ENCODE measurements at places on chromosomes 11 and 22.

- DNase-seq = no peak
Measured at GRCh38 chr11:67572747-67573419, 10.7 kb upstream of the GSTP1 start.

DNA sequence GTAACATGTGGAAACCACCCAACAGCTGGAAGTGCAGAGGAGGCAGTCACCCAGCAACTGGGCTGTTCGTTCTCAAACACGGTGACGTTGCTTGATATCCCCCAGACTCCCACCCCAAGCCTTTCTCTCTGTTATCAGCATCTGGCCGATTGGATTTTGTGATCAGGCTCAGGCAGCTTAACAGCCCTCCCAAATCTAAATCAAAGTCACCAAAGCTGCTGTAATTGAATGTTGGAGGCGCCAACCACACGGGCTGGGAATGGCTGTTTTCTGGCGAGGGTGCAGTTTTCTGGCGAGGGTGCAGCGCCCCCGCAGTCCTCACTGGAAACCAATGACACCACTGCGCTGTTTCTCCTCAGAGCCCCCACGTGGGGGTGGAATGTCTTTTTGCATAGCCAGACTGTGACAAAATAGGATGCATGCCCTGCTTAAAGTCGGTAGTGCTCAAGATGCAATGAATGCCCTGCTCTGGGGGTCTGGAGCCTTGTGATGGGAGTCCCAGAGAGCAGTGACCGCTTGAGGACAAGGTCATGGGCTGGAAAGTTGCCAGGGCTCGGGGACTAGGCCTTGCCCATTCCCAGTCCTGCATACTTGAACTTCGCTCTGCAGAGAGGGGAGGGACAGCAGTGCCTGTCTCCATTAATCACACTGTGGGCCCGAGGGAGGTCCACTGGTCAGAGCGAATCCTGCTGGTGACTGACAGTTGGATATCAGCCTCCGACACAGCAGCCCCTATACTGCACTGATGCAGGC, 105.3 kb downstream of the MORC2 start:
- DNase-seq = no peak

- DNase-seq = no peak
Measured at GRCh38 chr11:79971255-79971654, 530.4 kb upstream of the TENM4 start.

- DNase-seq = no peak
Measured at GRCh38 chr11:68223275-68223674, 10.2 kb upstream of the KMT5B start.

DNA sequence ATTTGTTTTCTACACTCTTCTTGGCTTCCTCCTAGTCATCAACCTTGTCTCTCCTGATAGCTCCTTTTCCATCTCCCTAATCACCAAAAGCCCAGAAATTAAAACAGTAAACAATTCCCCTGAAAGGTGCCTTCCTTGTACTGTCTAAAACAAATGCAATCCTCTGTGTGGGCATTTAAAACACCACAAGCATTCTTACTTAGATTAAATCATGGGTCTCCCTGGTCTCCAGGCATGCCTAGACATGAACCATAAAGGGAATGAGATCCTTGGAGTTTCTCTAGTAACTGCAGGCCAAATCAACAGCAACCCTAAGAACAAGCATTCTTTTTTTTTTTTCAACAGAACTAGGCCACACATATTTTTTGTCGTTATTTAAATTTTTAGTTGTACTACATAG, 1.9 kb downstream of the BTG4 start:
- no peak for DNase-seq

- no peak for DNase-seq
Measured at GRCh38 chr11:25734591-25735211, 597.2 kb upstream of the ANO3 start.

- no peak for DNase-seq
Measured at GRCh38 chr11:64207256-64208085, 950 bp downstream of the FERMT3 start.

DNA sequence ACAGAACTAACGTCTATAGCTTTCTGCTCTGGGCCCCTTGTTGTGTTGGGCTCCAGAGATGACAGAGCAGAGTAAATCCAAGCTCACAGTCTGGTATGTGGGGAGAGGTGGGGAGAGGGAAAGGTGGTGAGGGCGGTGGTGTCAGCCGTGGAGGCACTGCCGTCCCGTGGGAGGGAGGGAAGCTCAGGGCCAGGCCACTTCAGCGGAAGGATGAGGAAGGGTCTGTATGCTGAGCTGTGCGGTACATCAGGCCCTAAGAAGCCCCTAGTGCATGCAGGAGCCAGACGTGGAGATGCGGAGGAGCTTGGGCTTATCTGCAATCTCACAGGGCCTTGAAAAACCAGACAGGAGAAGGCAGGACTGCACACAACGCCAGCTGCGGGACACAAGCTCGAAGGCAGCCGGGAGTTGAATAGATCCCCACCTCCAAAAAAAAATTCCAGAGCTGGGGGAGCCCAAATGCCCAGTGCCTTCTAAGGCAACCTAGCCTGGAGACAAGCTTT, 1.5 kb downstream of the KRTAP5-5 start:
- no peak for DNase-seq

DNA sequence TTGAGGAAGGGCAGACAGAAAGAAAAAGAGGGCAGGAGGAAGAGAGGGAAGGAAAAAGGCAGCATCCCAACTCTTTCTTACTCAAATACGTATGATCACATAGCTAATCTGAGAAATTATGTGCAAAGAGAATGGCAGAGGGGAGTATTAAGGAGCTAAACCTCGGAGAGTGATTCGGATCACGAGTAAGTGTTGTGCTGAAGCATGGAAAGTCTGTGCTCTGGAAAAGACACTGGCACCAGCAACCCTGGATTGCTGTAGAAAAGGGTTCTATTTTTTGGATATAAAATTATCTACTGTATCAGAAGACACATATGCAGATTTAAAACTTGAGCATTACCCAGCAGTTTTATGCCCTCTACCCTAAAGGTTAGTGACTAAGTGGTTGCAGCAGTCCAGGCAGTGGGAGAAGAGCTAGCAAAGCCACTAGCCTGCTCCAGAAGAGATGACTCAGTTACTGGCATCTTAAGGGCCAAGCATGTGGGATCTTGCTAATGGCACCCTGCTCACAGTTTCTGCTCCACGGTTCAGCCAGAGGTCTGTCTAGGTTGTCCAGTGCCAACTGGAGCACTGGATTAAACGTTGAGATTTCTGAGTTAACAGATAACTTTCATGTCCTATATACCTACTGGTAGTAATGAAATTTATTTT, 151.7 kb downstream of the SWAP70 start:
- no peak for DNase-seq

GRCh38 chr11:82523141-82523540, 210.5 kb downstream of the FAM181B start:
- no peak for DNase-seq

All from cortex of kidney (tissue), 1 donor.